Stimulated activated CD4-positive, alpha-beta T cell treated with anti-CD3 and anti-CD28 coated beads, TNF-alpha, amount 100 ng/mL, for 1 hour (primary cell): ENCODE measurements at places on chromosomes 6 and 20.

DNA sequence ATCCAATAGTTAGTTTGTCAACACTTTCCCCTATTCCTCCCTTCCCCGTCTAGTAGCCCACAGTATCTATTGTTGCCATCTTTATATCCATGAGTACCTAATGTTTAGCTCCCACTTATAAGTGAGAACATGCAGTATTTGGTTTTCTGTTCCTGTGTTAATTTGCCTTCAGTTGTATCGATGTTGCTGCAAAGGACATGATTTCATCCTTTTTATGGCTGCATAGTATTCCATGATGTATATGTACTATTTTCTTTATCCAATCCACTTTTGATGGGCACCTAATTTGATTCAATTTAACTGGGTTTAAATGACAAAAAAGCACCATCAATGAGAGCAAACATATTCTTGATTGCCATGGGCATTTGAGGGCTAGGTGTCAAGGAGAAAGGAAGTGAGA, 321.5 kb upstream of the TBX18 start:
- no peak for DNase-seq

DNA sequence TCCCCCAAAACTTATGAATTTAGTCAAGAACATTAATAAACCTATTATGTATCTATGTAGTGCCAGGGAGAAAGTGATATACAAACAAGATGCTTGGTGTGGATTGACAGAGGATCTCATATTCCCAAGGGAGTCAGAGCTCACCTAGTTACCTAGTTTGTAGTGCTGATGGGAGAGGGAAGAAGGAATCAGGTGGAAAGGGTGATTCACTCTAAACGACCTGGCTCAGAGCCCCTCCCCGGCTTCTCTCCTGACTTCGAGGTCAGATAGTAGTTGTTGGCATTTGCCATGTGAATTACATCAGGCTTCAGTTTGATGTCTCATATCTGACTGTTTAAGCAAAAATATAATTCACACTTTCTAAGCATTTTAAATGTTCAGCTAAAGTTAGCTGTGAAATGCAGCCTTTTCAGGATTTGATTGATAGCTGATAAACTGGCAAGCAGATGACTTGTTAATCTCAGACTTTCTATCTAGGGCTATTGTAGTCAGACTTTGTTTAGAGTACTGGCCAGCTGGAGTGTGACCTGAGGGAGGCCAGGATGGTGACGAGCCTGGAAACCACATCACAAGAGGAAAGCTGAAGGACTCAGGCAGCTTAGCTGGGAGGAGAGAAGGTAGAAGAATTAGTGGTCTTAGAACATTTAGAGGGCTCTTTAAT, 123.7 kb downstream of the AKAP7 start:
- DNase-seq: no peak

DNA sequence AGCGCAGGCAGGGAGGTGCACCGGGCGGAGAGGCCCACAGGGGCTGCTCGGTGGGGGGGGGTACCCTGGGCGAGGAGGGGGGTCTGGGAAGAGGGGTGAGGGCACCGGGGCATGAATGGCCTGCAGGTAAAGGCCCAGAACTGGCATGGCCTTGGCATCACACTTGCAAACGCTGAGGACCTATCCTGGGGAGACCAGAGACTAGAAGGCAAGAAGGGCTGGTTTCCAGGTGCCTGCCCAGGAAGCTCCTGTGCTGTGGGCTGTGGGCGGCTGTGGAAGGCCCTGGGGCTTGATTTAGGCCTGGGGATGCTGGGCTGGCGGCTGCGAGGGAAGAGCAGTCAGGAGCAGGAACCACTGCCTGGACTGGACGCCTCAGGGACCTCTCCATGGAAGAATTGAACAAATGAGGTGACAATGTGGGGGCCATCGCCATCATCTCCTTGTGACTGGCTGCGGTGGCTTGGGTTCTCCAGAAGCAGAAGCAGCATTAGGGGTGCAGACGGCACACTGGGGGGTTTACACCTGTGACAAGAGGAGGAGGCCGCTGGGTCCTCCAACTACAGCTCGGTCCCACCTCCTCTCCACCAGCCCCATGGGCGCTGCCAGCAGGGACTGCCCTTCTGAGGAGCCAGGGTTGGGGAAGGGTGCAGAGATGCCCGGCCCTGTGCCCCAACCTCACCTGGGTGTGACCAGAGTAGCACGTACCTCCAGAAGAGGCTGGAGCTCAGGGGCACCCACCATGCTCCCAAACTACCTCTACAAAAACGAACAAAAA, 32.1 kb upstream of the IRF4 start:
- no peak for DNase-seq

GRCh38 chr6:22570185-22570551, 802 bp downstream of the HDGFL1 start:
- no peak for DNase-seq

GRCh38 chr6:117231466-117231865, 33.9 kb upstream of the VGLL2 start:
- no peak for DNase-seq

- DNase-seq: no peak
These were observed 25.9 kb downstream of the UQCC2 start for GRCh38 chr6:33685411-33686224.

DNA sequence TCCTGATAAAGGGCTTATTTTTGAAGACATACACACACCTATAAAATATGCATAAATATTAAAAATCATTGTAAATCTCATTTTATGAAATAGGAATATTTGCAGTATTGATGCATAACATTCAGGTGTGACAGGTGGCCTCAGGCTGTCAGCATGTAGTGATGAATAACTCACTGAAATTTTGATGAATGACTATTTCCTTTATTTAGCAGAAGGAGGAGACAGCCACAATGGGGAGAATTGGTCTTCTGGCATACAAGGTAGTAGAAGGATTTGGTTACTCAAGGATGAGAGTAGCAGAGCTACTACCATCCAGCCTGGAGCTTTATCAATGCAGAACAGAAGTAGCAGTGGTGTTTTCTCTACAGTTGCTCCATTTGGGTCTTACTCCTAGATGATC, 47.2 kb downstream of the RGS17 start:
- no peak for DNase-seq

DNA sequence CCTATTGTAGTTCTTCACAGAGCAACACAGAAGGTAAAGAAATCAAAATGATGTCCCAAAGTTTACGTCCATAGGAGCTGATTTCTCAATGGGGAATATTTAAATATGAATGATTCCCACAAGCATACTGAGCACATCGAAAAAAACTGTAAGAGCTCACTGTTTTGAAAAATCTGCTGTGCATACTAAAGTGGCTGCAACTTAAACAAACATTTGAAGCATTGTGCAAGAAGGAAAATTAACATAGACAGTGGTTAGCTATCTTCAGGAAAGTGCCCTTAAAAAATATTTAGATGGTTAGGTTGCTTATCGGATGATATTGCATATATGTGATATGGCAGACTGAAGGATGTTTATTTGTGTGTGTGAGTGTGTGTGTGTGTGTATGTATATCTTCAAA, 747.6 kb downstream of the RFPL4B start:
- no peak for DNase-seq

GRCh38 chr6:24919056-24919892, 16.5 kb downstream of the RIPOR2 start:
- no peak for DNase-seq
